ENCODE measurements at places on chromosomes 1 and 21. TPM values are rescaled to one million over a fixed set of nuclear protein-coding genes. Genes with fewer than 3 reads are reported as not detected.

Gene CBS
- total RNA-seq, result 9.3 TPM

Gene FAM177B
- not detected for total RNA-seq

Gene UBE2U
- not detected for total RNA-seq

Gene CHI3L2
- 9.9 TPM for total RNA-seq

Gene LHX8
- total RNA-seq, result not detected

Gene ILDR2
- 23.2 TPM for total RNA-seq

Gene CD1B
- not detected for total RNA-seq

Gene C4BPA
- 3.6 TPM for total RNA-seq

Gene POLR3C
- total RNA-seq, result 16.0 TPM

Gene PLEKHG5
- total RNA-seq, result 7.0 TPM

Gene HORMAD1
- total RNA-seq, result not detected

Gene ACTL8
- total RNA-seq, result not detected

Gene ITLN2
- 6.3 TPM for total RNA-seq

Gene CSF3R
- total RNA-seq, result 3.4 TPM

Gene CD1D
- total RNA-seq, result 0.48 TPM

Gene ZSWIM5
- total RNA-seq, result 1.2 TPM

Gene CLCN6
- 14.8 TPM for total RNA-seq

Gene MANEAL
- total RNA-seq, result 0.67 TPM

Gene FMO2
- total RNA-seq, result 28.4 TPM

Gene CLDN17
- not detected for total RNA-seq

Gene AMY1A
- not detected for total RNA-seq

Gene MRPL20
- total RNA-seq, result 160 TPM

Gene DNAJC28
- 4.5 TPM for total RNA-seq

Gene AMPD1
- total RNA-seq, result not detected

Gene GPR52
- total RNA-seq, result 0.98 TPM

Gene SPRR5
- total RNA-seq, result not detected

Gene NUDT4B
- total RNA-seq, result 96.0 TPM
